ENCODE measurements at places on chromosomes 12 and 14. TPM values are rescaled to one million over a fixed set of nuclear protein-coding genes. Genes with fewer than 3 reads are reported as not detected.

TIGAR gene
- 19.5 TPM for total RNA-seq

NELL2 gene
- total RNA-seq, result 0.26 TPM

SLC17A8 gene
- not detected for total RNA-seq

FOXN4 gene
- not detected for total RNA-seq

CEP290 gene
- 11.3 TPM for total RNA-seq

B4GALNT3 gene
- not detected for total RNA-seq

TEX52 gene
- not detected for total RNA-seq

STAB2 gene
- total RNA-seq, result not detected

GRCh38 chr14:39664646-39665045, 232.4 kb upstream of the FBXO33 start:
- DNase-seq, result no peak

- no peak for DNase-seq
Observed at GRCh38 chr14:21791749-21792148, 118.1 kb upstream of the OR4E1 start.

- no peak for DNase-seq
Observed at GRCh38 chr14:74573421-74574089, 38.5 kb downstream of the LTBP2 start.

GRCh38 chr14:53879022-53879686, 77.5 kb downstream of the BMP4 start:
- DNase-seq, result no peak

DNA sequence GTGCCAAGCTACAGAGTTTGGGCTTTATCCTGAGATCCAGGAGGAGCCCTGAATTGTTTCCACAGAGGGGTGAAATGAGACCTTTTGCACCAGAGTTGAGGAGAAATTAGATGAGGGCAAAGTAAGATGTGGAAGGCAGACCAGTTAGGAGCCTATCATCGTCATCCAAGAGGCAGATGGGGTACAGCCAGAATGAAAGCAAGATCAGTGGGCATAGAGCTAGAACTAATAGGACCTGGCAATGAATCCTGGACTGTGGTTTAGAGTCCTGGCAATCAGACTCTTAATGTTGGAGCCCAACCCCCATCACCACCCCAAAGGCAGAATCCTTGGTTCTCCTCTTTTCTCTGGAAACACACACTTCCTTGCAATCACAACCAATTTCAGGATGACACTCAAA, 166.6 kb upstream of the HMGA2 start:
- DNase-seq, result no peak

DNA sequence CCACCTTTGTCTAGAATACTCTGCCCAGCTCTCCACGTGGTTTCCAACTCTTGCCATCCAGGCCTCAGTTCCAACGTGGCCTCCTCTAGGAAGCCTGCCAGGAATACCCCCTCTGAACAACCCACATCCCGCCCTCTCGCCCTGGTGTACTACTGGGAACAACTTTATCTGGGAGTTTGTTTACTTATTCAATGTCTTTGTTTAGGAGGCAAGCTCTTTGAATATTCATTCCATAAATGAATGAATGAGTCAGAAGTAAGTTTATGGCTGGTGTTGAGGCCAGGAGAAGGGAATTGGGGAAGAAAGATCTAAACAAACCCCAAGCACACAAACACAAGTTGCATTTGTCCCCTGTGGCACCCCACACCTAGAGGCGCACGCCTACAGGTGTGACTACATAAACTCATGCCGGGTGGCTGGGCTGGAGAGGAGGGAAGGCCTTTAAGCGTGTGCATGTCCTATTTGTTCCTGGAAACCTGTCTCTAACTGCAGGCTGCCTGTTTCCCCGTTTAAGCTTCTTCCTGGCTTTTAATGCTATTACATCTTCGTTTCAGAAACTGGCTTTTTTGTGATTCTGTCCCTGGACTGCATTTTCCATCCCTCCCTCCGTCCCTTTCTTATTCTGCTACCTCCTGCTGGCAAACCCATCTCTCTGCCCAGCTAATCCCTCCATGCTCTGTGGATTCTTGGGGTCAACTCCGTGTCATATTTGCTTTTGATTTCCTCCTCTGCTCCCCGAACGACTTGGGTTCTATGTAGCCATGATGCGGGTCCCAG, 57.9 kb downstream of the FZD10 start:
- DNase-seq, result no peak

DNA sequence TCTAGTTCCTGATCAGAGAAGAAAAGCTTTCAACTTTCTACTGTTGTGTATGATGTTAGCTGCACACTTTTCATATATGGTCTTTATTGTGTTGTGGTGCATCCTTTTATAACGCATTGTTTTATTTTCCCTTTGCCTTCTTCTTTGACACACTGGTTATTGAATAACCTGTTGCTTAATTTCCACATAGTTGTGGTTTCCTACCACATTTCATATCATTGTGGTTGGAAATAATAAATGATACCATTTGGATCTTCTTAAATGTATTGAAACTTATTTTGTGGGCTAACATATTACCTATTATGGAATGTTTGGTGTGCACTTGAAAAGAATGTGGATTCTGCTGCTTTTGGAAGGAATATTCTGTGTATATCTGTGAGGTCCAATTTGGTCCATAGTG, 64.9 kb downstream of the GPHN start:
- peak; percentile 56 for DNase-seq

DNA sequence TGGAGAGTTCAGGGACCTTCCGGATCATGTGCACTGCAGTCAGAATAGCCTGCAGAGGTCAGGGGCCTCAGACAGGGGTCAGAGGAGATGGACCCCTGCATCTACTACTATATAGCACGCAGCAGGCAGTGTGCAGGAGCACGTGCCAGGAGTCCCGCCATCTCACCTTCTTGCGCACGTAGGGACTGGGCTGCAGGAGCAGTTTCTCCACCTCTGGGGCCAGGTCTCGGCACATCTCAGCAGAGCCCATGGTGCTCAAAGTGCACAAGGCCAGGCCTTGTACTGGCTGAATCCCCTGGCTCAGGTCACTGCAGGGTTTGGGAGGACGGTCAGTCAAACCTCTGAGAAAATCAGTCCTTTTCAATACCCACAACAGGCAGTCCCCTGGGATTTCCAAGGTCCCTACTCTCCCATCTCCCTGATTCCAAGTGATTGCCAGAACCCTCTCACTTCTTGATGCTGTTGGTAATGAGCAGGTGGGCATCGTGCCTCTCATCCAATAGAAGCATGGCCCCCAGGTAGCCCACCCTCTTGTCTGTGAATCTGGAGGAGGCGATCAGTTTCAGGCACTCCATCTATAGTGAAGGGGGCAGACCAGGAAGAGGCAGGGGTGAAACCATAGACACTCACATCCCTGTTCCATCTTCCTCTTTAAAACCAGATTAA, 1.3 kb downstream of the AP1G2 start:
- DNase-seq, result no peak

DNA sequence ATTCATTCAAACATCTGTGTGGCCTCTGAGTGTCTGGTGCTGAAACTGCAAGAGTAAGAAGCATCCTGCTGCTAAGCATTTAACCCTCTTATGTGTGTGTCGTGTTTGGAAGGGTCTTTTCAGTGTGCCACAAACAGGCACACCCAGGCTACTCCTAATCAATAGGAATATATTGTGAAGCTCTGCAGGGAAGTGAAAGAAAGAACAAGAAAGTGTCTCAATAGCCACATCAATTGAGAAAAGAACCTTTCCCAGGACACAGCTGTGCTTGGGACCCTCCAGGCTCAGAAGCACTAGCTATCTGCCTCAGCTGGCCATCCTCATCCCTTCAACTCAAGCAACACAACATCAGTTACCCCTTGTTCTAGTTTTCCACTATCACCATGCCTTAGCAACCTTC, 13.4 kb upstream of the KRAS start:
- DNase-seq, result no peak

DNA sequence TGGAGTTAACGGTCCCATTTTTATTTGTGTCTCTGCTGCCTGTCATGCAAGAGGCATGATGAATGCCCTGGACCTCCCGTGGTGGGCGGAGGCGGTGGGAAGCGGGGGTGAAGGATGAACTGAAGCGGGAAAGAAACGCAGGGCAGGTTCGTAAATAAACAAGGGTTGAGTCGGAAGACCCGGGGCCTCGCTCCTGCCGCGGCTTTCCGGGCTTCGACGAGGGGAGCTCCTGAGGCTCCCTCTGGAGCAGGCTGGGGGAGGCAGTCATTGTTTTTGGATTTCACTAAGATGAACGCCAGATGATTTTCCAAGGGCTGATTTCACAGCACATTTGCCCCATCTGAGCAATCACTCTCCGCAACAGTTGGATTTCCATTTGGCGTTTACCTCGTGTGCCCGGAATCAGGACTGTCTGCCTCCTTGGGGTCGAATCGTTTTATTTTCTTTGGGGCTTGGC, 130.2 kb downstream of the SLC38A6 start:
- no peak for DNase-seq

DNA sequence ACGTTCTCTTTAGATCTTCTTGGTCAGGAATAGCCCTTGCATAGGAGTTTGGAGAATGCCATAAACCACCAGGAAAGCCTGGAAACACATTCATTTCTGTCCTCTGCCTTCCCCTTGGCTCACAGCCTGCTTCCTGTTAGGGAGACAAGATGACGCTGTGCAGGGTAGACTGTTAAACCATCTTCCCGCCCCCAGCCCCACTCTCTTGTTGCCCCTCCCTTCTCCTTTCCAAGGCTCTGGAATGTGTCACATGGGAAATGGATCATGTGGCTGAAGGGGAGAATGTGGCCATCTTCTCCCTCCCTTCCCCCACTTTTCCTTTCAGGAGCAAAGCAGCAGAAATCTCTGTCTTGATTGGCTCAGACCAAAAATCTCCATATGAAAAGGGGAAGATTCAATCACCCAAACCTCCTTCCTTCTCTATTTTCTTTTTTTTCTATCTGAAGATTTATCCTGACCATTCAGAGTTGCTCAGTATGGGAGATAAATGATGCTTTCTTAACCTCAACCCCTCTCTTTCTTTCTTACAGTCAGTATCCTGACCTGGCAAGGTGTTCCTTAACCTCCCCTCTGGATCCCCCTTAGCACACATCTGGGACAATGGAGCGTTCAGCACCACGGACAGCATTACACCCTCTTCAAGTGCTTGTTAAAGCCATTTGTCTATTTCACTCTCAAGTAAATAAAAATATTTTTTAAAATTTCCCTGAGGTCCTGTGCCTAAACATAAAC, 11.4 kb downstream of the GPR19 start:
- DNase-seq, result peak; percentile 48

GRCh38 chr14:89620436-89620835, 203.4 kb upstream of the FOXN3 start:
- DNase-seq, result no peak

GRCh38 chr14:91861091-91861490, 6.2 kb downstream of the TC2N start:
- no peak for DNase-seq

DNA sequence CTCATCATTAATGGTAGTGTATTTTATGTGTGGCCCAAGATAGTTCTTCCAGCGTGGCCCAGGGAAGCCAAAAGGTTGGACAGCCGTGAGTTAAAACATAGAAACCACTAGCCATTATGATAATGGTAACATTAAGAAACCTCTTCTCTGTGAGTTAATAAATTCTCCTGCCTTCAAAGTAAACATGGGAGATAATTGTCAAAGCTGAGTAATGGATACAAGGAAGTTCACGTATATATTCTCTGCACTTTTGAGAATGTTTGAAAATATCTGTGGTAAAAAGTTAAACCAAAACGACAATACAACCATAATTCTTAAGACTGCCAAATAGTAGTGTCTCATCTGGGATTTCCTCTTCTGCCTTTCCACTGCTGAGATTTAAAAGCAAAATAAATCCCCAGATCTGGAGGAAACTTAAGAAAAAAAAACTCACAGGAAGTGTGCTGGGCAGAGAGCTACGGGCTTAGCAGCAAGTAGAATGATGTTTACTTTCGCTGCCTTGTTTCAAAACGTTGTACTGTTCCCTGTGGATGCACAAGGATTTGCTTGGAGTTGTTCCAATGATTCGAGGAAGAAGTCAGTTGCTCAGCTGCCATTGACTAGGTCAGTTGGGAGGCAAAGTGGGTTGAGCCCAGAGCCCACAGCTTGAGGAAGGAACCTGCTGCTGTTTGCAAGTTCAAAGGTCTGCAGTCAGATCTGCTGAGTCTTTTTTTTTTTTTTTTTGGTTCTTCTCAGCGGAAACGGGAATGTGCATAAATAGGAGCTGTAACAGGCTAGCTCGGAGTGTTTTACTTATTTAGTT, 1.7 kb downstream of the TPCN1 start:
- DNase-seq, result peak; percentile 85

DNA sequence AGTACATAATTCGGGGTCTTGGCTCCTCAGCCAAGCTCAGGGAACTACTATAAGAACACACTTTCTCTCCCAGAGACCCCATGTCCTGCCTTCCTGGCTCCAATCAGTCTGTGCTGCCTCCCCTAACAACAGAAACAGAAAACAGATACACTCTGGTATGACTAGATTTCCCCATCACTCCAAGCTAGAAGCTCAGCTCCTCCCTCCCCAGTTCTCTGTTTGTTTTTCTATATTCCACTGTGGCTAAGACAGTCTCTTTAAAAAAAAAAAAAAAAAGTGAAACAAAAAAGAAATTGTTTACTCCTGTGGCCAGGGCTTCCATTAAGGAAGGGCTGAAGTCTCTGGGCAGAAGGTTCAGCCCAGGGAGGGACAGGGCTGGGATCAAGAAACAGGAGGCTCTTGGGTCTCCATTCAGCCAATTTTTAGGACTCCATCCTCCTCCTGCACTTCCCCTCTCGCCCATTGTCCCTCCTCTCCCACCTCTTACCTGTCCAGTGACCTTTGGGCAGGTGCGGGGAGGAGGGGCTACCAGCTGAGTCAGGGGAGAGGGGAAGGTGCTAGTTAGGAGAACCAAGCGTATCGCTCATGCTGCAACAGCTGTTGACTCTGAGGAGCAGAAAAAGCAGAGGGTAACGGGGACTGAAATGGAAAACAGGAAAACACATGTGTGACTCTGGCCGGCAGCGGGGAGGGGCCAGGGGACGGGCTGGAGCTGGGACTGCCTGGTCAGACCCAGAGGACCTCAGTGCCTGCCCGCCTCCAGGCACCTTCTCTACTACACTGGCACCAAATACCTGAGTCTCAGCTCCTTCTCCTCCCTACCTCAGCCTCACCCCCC, 4.1 kb upstream of the SLC7A7 start:
- peak; percentile 62 for DNase-seq

DNA sequence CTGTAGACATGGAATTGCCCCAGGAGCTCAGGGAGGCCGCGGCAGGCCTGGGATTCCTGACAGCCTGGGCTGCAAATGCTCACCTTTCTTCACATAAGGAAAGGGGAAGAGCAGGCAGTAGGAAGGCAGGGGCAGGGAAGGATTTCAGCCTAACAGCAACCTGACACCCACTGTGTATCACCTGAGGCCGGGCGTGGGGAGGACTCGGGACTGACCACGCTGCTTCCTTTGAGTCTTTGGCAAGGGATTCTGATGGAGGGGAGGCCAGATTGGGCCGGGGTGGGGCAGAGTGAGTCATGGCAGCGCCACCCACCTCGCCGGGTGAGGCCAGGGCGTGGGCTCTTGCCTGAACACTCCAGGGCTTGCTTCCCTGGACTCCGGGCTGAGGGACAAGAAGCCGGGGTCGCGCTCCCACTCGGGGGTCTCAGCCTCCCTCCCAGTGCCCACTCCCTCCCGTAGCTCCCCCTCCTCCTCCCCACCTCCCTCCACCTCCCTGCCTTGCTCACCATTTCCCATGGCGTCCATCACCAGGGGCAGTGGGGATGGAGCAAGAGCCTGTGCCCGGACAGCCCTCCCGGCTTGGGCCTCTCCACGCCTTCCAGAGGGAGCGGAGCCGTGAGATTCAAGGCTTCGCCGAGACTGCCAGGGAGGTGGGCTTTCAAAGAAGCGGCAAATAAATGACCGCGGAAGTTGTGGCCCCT, 247.9 kb upstream of the RTL1 start:
- no peak for DNase-seq

Data from fibroblast of lung (primary cell).